Stimulated activated CD8-positive, alpha-beta memory T cell treated with anti-CD3 and anti-CD28 coated beads, Interleukin-4, amount 100 ng/mL, for 4 hours (primary cell): ENCODE measurements at places on chromosomes 7 and 10.

DNA sequence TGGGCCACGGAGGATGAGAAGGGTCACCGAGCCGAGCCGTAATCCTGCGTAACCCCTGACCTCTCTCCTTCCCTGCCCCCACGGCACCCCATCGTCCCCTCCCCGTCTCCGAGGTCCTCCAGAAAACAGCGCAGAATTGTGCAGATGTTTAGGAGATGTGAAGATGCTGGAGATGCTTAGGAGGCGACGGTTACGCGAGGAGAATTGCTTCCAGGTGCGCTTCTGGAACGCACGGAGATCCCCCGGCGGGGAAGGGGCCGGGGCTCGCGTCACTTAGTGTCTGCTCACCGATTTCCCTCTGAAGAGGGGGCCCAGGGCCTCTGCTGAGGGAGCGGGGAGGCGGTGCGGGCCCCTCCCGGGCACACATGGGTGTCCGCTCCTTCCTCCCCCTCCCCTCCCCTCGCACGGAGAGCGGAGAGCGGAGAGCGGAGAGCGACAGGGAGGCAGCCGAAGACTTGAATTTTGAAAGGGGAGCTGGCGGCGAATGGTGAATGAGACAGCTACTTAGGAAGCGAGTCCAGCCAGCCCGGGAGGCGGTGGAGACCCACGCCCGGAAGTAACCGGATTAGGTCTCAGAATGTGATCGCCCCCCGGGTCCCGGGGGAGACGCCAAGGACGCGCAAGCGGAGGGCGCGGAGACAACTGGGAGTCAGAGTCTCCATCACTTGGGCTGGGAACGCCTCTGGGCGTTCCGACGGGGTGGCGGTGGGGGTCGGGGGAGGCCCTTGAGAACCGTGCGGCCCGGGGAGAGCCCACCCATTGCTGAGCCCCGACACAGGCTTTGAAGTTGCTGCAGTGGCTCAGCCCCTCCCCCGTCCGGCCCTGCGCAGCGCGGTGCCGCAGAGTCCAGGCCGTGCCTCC lies 8.7 kb upstream of the EN2 start:
- no peak for DNase-seq

GRCh38 chr10:77474386-77474785 lies 163.2 kb downstream of the KCNMA1 start:
- DNase-seq = no peak

DNA sequence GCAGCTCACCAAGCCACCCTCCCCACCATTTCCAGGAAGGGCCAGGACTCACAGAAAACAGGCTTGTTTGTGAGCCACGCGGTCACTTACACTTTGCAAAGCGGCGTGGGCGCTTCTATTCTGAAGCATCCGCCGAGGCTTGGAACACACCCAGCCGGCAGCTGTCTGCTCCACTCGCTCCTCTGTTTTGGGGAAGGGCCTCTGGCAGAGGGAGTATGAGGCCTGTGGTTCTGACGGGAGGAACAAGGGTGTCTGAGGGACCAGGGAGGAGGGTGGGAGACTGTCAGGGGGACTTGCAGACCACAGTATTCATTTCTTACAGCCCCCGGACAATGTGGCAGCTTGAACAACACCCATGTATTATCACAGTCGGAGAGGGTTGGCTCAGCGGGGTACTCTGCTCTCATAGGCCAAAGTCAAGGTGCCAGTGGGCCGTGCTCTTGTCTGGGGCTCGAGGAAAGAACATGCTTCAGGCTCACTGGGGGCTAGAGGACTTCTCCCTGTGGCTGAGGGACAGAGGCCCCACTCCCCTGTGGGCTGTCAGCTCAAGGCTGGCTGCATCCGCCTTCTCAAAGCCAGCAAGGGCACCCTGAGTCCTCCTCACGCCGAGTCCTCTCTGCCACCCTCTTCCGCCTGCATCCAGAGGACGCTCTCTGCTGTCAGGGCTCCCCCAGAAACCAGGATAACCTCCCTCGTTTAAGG lies 60.4 kb upstream of the FAM20C start:
- DNase-seq = no peak

DNA sequence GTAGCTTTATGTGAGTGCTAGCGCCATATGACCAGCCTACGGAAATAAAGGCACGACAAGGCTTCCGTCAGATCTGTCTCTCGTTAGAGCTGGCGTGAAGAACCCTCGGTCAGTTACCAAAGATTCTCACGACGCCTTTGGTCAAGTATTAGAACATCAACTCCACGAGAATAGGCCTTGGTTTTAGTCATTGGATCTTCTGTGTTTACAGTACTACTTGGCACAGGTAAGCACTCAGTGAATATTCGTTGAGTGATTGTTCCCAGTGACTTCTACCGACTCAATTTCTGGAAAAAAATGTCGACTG lies 316 bp downstream of the RBM48 start:
- DNase-seq = no peak

- DNase-seq = no peak
Observed at GRCh38 chr7:134440067-134440466, 18.8 kb downstream of the AKR1B1 start.

GRCh38 chr7:14115701-14116100 lies 126.2 kb upstream of the ETV1 start:
- no peak for DNase-seq
